ENCODE measurements at places on chromosomes 2 and 18. TPM values are rescaled to one million over a fixed set of nuclear protein-coding genes. Genes with fewer than 3 reads are reported as not detected.
A peak's percentile ranks its signal among the peaks of the same experiment; 100 is the strongest.

DNA sequence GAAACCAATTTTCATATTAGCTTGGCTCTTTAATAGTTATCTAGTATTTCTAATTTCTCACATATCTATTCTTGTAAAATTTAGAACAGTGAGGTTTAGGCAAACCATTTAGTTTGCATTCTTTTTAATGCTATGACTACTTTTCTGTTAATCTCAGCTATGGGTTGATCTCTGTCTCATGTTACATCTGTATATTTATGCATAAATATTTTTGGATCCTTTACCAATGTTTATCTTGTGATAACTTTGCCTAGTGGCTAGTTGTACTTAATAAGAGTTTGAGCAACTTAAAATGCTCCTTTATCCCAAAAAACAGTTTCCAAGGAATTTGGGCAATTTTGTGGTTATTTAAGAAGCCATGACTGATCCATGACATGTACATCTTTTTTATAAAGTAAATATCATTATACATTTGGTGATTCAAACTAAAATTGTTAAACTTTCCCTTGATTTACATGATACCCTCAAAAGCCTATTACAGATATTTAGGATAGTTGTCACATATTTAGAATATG is 86.3 kb downstream of the R3HDM1 start:
- no peak for DNase-seq

DNA sequence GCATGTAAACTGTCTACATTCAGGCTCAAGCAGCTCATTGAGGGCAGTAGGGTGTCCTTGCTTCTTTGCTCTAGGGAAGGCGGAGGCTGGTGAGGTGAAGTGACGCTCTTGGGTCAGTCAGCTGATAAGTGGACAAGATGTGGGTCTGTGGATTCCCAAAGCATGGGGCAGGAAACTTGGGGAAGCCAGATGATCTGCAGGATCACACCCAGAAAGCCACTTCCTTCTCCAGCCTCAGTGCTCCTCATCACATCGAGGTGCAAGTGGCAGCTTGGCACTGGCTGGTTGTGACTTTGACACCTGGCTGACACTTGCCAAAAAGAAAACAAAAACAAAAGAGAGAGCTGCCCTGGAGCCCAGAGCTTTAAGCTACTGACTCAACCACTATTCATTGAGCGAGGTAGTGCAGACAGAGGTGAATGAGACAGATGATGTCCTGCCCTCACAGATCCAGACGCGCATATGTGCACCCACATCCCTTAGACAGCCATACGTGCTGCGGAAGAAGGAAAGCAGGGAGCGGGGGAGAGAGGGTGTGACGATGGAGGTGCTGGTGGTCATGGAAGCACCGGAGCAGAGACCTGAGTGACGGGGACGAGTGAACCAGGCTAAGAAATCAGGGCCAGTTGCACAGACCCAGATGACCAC is 3.1 kb upstream of the CIB4 start:
- DNase-seq, result no peak

DNA sequence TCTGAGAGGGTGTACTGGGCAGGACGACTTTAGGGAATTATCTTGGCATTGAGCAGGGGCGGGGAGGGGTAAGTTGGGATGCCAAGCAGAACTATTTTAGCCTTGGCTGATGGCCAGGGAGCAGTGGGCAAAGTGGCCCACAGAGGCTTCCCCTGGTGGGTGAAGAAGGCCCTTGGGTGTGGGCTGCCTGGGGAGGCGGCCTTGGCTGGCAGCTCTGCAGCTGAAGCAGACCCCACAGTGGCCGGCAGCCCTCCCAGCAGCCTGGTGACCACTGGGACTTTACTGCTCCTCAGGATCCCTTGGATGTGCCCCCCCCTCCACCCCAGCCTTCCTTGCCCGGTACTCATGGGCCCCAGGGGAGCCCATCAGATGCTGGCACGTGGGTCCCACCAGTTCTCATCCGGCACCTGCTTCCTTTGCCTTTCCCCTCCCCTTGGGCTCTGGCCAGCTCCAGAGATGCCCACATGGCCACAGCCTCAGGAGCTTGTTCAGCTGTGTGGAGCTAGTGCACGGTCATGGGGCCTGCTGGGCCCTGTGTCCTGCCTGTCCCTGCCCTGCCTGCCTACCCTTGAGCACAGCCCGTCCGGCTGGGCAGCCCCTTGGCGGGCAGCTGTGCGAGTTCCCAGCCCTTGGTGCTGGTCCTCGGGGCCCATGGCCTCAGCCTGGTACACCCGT is 122.1 kb upstream of the HS6ST1 start:
- DNase-seq, result no peak

DNA sequence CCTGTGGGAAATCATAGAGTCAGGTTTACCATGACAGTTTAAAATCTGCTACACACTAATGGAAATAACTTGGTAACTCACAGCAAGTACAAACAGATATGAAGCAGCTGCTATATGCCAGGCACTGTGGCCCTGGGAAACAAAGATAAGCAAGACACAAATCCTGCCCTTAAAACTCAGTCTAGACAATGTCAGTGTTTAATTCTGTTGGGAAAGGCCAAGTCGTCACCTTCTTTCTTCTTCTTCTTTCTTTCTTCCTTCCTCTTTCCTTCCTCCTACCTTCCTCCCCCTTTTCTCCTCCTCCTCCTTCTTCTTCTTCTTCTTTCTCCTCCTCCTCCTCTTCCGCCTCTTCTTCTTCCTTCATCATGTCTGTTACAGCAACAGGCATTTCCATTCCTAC is 26.8 kb downstream of the PLEK start:
- no peak for DNase-seq

GRCh38 chr18:79754022-79754761 is 43.5 kb upstream of the KCNG2 start:
- DNase-seq, result no peak

- DNase-seq, result no peak
Observed at GRCh38 chr2:9984871-9985480, 33.5 kb downstream of the GRHL1 start.

DNA sequence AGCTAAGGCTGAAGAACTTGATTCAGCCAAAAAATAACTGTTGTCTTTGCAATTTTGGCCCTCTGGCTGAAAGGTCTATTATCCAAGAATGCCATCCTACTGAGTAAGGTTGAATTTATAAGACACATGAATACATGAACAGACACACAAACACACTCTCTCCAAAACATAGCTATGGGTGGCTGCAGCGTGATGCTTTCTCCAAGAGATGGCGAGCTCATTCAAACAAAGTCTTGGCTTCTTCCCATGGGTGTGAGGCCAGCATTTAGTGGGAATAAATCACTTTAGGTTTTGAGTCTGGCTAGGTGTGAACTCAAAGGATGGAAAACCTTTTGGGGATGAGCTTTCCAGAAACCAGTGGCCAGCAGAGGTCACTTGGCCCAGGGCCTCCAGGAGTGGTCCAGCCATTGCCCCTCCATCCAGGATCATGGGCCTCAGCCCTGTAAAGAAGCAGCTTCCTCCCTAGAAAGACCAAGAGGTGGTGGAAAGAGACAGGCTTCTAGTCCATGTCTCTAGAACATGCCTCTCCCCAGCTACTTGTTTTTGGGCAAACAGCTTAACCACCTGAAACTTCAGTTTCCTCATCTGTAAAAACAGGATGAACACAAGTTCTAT is 11.0 kb upstream of the OSR1 start:
- DNase-seq, result peak; percentile 24

- DNase-seq, result peak; percentile 28
Observed at GRCh38 chr2:60676706-60677330, 79.2 kb upstream of the PAPOLG start.

DNA sequence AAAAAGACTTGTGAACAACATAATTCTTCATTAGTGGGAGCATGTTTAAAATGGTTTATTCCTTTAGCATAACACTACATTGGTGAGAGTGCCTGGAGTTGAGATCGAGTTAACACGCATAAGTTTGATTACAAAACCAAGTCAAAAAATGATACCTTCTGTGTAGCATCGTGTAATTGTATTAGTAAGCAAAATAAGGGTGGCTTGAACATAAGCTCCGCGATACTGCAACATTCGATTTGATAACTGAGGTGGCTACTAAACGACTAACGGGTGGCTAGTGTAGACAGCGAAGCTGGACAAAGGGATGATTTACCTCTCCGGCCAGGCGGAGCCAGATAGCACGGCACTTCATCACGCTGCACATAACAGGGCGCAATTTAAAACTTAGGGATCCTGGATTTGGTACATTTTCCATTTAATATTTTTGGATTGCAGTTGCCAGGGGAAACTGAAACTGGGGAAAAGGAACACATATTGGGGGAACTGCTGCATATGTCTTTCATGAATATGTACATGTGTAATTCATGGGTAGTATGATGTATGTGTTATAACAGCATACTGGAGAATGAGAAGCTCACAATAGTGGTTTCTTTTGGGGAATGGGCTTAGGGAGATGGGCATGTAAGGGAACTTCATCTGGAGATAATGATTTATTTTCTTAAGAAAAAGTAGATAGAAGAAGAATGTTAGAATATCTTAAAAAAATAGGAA is 36.4 kb upstream of the TOGARAM2 start:
- no peak for DNase-seq

DNA sequence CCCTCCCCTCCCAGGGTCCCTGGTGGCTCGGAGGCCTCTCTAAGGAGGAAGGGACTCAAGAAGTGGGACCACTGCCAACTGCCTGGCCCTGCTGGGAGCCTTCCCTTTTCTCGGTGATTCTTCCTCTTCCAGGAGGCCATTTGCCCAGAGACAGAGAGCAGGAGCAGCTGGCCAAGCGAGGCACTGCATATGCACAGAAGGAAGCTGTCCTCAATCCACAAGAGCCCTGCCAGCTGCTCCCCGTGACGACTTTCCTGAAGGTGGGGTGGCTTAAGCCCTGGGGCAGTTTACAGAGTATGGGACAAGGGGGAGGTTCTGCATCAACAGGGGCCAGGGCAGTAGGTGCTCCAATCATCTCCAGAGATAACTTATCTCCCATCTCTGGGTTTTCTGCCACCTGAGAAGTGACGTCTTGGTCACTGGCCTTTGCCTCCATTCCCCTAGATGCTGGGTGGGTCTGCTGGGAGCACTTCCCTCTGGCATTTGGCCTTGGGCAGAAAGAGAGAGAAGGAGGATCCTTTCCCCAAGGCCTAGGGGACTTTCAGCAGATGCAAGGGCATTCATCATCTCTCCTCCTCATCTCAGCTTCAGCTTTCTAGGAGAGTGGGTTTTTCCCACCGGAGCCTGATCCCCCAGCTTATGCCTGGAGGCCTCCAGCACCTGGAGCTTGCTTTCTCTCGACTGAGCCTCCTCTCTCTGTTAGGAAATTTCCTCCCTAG is 28.5 kb downstream of the CIB4 start:
- DNase-seq, result no peak

DNA sequence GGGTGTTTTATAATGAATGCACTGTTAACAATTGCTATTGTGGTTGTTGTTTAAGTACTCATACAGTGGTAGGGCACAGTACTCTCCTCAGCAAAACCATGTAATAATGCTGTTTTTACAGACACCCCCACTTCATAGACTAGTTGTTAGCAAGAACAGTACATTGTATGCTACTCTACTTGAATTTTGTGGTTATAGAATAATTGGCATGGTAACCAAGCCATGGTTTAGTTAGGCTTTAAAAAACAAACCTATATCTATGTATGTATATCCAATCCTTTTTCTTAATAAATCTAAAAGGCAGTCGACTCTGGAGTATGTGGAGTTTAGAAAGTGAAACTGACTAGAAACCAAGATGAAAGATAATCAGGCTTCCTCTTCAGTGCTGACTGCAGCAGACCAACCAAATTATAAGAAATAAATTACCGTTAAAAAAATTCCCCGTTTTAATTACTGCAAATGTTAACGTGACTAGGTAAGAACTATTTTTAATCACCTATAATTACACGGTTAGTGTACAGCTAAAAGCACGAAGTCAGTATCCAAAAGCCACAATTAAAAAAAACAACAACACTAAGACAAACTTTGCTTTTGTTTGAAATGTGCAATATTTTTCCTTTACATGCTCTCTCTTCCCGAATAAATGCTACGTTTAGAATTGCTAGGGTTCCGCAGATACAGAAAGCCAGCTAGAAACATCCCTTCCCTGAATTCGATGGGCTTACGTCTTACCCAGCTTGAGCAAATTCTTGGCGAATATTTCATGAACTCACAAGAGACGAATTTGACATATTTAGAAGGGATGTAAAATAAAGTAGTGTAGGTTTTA is 113.3 kb upstream of the SERTAD2 start:
- peak; percentile 25 for DNase-seq

- no peak for DNase-seq
Observed at GRCh38 chr18:52888014-52888413, 548.0 kb downstream of the DCC start.

DNA sequence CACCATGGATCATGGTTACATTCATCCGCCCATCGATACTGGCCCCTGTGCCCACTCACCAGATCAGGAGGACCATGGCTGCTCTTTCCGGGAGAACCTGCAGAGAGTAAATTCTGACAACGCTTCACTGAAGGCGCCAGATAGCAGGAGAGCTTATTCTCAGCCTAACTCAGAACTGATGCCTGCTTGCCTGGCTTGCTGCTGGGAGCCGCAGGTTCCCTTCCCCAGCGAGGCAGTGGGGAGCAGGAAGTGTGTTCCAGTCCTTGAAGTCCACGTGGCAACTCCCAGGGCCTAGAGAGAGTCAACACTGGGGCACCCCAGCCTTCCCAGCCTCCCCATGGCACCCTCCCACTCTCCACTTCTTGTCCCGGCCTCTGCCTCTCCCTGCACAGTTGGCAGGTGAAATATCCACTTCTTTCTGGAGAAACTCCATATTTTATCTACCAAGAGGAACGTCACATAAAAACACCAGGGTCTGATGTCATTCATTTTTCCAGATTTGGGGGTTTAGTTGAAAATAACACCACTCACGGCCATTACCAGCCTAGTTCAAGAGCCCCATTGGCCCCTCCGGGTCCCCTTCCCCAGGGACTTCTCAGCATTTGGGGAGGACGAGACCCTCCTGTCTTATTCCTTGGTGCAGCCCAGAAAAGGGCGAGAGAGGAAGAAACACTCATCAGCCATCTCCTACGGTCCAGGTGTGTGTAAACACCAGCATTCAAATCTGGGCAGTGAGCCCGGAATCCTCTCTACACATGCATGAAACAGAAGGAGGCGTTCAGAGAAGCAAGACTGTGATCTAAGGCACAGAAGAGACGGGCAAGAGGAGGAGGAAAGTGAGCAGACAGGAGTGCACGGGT is 3.5 kb upstream of the TUBB6 start:
- no peak for DNase-seq

The SLC11A1 gene
- total RNA-seq, result 0.10 TPM

The LAMA3 gene
- 1.6 TPM for total RNA-seq

The SALL3 gene
- 0.08 TPM for total RNA-seq

The ALPP gene
- total RNA-seq, result 1.5 TPM

The FEV gene
- not detected for total RNA-seq

The TNFAIP6 gene
- 1.5 TPM for total RNA-seq

The VWC2L gene
- total RNA-seq, result not detected

The FAM237A gene
- total RNA-seq, result not detected

The BCL11A gene
- 1.1 TPM for total RNA-seq

The ANKRD30BL gene
- total RNA-seq, result not detected

Data from H4 (cell line).